Nasal cavity respiratory epithelium epithelial cell of viscerocranial mucosa (primary cell): ENCODE measurements at places on chromosomes 5 and 9. TPM values are rescaled to one million over a fixed set of nuclear protein-coding genes. Genes with fewer than 3 reads are reported as not detected.

Gene CDKN2B-AS1
- total RNA-seq: 1.0 and 1.9 TPM in 2 replicates

Gene NR4A3
- under 0.01 TPM in 2 replicates for total RNA-seq

Gene PROB1
- 0.78 and 1.4 TPM in 2 replicates for total RNA-seq

Gene RAD23B
- 126 and 171 TPM in 2 replicates for total RNA-seq

Gene ADAMTSL2
- total RNA-seq: under 0.01 TPM in 1 of 2 replicates, not detected in the other

Gene SPINK13
- total RNA-seq: not detected in 2 replicates

Gene IL5
- not detected in 2 replicates for total RNA-seq

Gene FST
- 50.5 and 215 TPM in 2 replicates for total RNA-seq
